Tongue (tissue), 3 donors: ENCODE measurements at places on chromosomes 4 and X. TPM values are rescaled to one million over a fixed set of nuclear protein-coding genes. Genes with fewer than 3 reads are reported as not detected.

Gene MYOZ2
- total RNA-seq: 170 TPM

Gene MAP7D2
- 0.72 TPM for total RNA-seq

DNA sequence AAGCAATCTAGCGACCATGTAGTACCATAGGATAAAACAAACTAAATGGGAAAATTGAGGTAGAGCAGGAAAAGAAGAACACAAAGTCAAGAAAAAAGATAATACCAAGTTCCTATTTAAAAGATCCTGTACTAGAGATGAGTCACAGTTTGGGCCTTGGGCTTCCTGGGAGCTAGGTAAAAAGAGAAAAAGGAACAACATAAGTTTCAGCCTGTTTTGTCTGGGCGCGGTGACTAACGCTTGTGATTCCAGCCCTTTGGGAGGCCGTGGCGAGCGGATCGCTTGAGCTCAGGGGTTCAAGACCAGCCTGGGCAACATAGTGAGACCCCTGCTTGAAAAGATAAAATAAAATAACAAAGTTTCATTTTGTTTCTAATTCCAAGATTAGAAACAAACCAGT, 14.0 kb upstream of the TMEM156 start:
- DNase-seq: no peak

GRCh38 chr4:62531264-62531663, 1331.1 kb downstream of the ADGRL3 start:
- DNase-seq: no peak

DNA sequence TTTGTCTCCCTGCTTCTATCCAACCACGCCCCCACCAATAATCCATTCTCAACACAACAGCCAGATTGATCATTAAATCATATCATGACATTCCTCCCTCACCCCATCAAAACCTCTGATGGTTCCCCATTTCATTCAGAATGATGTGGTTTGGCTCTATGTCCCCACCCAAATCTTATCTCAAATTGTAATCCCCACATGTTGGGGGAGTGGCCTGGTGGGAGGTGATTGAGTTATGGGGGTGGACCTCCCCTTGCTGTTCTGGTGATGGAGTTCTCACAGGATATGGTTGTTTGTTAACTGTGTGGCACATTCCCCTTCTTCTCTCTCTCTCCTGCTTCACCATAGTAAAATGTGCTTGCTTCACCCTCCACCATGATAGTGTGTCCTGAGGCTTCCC, 23.3 kb downstream of the TRMT2B start:
- DNase-seq: no peak
